Placental epithelial cell (primary cell): ENCODE measurements at places on chromosomes 4 and X. TPM values are rescaled to one million over a fixed set of nuclear protein-coding genes. Genes with fewer than 3 reads are reported as not detected.

TLR2 gene
- under 0.01 and 0.22 TPM in 2 replicates for total RNA-seq

N4BP2 gene
- total RNA-seq, result 45.0 and 47.5 TPM in 2 replicates

PPP2R2C gene
- total RNA-seq, result 0.39 and 0.65 TPM in 2 replicates

ARMCX5 gene
- 14.6 and 18.8 TPM in 2 replicates for total RNA-seq

DCAF12L2 gene
- not detected in 2 replicates for total RNA-seq

IL1RAPL2 gene
- total RNA-seq, result 0.11 and 0.39 TPM in 2 replicates

USP9X gene
- 78.5 and 96.2 TPM in 2 replicates for total RNA-seq

HEPH gene
- total RNA-seq, result under 0.01 TPM in 2 replicates

GPAT3 gene
- 1.7 and 2.4 TPM in 2 replicates for total RNA-seq

CLNK gene
- total RNA-seq, result not detected in 2 replicates

MEPE gene
- total RNA-seq, result not detected in 2 replicates
